Calu3 (cell line): ENCODE measurements at places on chromosomes 2 and 18. TPM values are rescaled to one million over a fixed set of nuclear protein-coding genes. Genes with fewer than 3 reads are reported as not detected.

- no peak for DNase-seq
These were observed 510 bp downstream of the RNF149 start for GRCh38 chr2:101307950-101308431.

The REG1B gene
- total RNA-seq = not detected in 2 replicates

The SRD5A2 gene
- not detected in 2 replicates for total RNA-seq

The TAF4B gene
- total RNA-seq = 8.3 and 9.6 TPM in 2 replicates
